Fibroblast of the aortic adventitia (primary cell): ENCODE measurements at places on chromosomes 5 and 9.

DNA sequence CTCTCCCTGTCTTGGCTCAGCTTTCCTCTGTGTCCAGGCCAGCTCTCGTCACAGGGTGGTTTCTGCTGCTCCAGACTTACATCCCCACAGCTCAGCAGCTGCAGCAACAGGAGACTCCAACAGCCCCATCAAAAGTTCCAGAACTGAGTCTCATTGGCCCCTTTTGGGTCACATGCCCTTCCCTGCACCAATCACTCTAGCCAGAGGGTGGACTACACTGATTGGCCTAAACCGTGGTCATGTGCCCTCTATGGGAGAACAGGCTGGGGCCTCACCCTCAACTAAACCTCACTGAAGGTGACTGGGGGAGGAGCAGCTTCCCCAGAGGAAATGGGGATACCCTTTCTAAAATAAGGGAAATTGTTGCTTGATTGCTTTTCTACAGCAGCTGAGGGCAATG, 44.4 kb upstream of the CPLX2 start:
- DNase-seq: no peak

DNA sequence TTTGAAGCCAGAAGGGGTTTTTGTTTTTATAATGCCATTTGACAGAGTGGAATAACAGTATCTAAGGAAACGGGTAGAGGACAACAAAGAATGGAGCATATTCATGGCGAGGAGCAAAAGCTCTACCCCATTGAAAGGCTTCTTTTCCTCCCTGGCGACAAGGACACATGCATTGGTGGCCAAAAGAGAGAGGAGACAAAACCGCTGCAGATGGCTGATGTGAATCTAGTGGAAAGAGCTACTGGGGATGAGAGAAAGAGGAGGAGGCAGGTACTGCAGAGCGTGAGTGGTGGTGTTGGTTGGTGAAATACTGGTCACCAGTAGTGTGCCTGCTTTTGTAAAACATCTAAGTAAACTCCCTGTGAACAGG, 491 bp downstream of the APC start:
- peak; percentile 14 for DNase-seq

DNA sequence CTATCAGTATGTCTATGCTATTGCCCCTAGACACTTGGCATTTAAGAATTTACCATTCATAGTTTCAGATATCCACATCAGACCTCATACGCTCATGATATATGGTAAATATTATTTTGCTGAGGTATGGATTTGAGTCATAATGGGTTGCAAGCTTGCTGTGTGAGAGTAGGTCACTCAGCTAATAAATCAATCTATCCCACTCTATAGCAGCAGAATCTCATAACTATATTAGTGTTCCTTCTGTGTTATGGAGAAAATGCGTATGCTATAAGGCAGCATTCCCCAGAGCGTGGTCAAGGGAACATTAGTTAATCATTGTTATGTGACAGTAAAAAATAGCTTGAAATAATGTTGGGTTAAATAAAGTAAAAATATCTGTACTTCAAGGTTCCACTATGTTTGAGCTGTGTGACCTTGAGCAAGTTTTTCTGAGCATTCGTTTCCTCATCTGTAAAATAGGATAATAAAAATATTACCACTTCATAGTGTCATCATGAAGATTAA, 7.7 kb downstream of the TRIM32 start:
- DNase-seq: no peak

- no peak for DNase-seq
These were observed 34.0 kb downstream of the DAPK1 start for GRCh38 chr9:87531370-87532295.

DNA sequence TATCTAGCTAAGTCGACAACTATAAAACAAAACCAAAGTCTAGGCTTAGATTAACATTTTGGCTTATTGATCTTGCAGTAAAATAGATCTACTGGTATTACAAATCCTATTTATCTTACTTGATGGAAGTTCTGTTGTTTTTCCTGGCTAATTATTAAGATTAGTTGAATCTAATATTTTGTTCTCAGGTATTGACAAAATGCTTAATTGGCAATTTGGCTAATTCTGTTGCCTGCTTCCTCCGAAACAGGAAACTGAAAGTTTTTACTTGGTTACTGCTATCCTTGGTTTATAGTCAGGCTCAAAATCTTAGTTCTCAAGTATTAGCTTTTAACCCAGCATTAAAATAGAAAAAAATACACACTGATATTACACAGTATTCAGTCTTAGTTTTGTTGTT, 820.5 kb downstream of the NR2F1-AS1 start:
- no peak for DNase-seq

- DNase-seq: no peak
These were observed 109.8 kb downstream of the KIAA0825 start for GRCh38 chr5:94508461-94509148.

DNA sequence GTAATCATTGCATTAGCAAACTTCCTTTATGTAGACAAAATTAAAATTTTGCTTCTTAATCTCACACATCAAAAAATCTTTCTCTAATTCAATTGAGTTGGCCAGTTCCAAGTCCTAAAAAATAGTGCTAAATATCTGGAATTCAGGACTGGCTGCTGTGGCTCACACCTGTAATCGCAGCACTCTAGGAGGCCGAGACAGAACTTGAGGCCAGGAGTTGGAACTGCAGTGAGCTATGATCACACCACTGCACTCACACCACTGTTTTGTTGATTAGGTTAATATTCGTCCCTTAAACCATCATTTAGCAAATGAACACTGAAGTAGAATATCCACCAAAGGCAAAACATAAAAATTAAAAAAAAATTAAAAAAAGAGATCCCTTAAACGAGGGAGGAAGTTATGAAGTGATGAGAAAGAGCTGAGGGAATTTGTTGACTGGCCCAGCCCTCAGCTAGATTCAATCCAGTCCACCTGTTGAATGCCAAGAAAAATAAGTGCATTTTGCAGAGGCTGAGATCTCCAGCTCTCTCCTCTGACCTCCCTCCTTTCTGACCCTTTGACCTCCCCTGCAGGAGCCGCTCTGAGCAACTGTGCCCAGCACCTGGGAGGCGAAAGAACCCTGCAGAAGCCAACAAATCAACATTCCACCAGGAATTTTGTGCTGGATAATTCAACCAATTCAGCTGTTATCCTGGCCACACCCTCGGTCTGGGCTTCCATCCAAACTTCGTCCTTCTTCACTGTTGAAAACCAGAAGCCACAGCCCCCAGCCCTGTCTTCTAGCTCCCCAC, 96.8 kb downstream of the OR2K2 start:
- peak; percentile 68 for DNase-seq

DNA sequence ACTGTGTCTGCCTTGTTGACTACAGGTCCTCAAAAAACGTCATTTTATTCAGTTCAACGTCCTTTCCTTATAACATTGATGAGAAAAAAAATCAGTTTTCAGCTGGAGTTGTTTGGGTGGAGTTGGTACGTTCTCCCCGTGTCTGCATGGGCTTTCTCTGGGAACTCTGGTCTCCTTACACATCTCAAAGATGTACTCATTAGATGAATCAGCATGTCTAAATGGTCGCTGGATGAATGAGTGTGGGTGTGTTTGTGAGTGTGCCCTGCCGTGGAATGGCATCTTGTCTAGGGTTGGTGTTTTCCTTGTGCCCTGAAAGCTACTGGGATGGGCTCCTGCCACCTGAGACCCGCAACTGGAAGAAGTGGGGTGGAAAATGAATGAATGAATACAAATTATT, 30.1 kb downstream of the EGR1 start:
- no peak for DNase-seq

GRCh38 chr5:148403344-148403743, 19.6 kb downstream of the FBXO38 start:
- DNase-seq: no peak

DNA sequence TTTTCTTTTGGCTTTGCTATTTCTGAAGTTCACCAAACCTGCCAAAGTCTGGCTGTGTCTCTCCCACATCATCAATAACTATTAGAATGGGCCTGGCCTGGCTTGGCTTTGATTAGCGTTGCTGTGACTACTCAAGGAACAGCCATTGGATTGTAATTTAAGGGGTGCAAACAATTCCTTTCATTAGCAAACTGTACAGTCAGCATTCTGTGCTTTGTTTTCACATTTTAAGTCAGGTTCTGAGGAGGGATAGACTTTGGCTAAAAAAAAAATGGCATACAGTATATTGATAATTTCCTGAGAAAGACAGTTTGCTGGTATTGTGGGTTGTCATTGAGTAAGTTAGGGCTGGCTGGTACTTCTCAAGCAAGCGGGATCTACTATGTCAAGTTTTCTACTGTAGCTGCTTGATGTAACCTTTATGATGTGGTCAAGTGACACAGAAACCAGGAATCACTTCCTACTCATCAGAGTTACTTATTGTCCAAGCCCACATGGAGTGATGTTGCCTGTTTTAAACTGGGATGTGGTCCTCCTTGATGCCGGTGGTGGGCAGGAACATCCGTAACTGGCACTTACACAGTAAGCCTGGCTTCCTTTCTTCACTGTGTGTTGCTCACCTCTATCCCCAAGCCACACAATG, 161.4 kb downstream of the CD180 start:
- no peak for DNase-seq

DNA sequence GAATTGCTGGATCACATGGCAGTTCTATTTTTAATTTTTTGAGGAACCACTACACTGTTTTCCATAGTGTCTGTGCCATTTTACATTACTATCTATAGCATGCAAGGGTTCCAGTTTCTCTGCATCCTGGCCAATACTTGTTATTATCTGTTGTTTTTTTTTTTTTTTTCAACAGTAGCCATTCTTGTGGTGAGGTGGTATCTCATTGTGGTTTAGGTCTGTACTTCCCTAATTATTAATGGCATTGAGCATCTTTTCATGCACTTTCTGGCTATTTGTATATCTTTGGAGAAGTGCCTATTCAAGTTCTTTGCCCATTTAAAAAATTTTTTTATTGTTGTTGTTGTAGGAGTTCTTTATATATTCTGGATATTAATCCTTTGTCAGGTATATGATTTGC, 97.7 kb downstream of the GDNF start:
- DNase-seq: no peak

- DNase-seq: no peak
These were observed 8.5 kb upstream of the EGFLAM start for GRCh38 chr5:38249812-38250211.

GRCh38 chr5:131943916-131944315, 1.5 kb downstream of the MEIKIN start:
- DNase-seq: no peak

DNA sequence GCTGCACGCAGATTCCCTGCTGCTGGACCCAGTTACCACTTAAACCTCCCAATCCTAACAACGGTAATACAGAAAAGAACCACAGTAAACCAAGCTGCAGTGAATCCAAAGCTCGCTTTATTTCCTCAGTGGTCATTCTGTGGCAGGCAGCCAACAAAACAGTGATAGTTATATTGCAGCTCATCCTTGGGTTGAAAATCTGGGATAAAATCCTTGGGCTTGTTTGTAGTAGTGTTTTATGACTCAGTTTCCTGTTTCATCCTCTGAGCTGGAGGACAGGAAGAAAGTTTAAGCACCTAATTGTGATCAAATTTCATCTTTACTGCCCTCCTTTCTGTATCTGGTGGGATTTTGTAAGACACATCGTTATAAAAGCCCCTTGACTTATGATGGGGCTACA, 31.4 kb downstream of the HMGCR start:
- no peak for DNase-seq

GRCh38 chr5:163670036-163670435, 164.6 kb downstream of the MAT2B start:
- DNase-seq: no peak

DNA sequence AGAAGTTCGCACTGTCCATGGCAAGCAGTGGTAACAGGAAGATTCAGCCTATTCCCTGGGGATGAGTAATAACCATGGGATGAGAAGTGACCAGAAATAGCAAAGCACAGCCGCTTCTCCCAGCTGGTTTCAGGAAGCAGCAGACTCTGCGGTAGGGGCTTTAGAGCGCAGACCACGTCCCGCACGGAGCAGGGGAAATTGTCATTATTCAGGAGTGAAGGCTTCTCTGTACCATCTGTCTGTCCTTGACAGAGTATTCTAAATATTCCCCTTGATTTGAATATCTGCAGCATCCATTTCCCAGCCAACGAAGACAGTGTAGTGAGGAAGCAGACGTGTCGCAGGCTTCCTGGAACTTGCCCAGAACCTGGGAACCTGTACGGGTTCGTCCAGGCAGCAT, 159.6 kb downstream of the NXNL2 start:
- DNase-seq: no peak

GRCh38 chr9:97577051-97577450, 56.1 kb downstream of the TSTD2 start:
- no peak for DNase-seq

DNA sequence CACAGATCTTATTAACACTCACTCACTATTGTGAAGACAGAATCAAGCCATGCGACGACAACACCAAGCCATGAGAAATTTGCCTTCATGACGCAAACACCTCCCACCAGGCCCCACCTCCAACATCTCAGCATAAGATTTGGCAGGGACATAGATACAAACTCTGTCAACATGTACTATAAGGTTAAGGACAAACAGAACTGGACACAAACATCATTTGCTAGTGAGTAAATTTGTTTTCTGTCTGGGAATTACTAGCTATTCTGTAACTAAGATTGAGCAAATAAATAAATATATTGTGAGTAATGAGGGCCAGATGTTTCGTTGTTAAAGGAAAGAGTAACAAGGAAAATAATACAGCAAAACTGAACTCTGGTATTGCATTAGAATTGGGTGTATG, 15.7 kb upstream of the KCNN2 start:
- DNase-seq: no peak

DNA sequence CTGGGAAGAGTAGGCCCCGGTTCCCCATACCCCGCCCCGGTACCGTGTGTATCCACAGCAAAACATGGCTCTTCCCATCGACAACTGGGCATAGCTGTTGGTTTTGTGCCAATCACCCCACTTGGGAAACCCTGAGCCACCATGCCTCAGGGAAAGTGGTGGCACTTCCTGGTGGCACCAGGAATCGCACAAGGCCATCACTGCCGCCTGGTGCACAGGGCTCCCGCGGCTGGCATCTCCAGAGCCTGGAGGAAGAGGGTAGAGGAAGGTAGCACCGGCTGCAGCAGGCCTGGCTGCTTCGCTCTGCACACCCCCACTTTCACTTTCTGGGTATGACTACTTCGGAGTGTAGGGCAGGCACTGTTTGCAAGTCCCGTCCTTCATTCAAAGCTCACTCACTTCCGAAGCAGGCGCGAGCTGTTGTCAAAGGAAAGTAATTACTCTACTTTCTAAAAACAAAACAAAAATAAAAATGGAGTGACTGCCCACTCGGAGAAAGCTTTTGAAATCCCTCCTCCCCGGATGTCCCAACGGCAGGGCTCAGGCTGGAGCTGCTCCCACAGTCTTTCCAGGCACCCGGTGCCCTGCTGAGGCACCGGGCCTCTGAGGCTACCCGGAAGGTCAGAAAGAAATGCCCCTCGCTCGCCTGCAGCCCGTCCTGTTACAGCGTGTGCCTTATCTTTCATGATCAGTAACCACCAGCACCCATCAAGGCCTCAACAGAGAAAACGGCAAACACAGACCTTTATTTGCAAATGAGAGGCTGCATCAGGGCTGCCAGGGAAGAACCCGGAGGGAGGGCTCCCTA, 2.0 kb downstream of the BRD3 start:
- DNase-seq: peak; percentile 52

DNA sequence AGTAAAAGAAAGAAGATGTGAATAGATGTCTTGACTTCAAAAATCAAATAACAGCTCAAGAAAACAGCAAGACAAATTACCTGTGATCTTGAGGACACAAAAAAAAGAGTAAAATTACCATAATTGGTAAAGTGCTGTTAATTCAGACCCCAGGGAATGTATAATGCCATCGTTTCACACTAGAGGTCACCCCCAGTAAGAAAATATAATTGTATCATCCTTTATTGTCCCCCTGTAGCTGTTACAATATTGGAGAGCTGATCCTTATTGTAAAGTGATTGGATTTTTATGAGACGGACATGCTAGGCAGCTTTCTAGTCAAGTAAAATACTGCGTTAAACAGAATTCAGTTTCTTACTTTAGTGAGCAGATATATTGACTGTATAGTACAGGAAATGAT, 377.0 kb downstream of the TLE1 start:
- DNase-seq: peak; percentile 14

- no peak for DNase-seq
These were observed 1.7 kb downstream of the MSX2 start for GRCh38 chr5:174725991-174726601.
